ENCODE measurements at places on chromosomes 16 and 17. TPM values are rescaled to one million over a fixed set of nuclear protein-coding genes. Genes with fewer than 3 reads are reported as not detected.

Gene FCSK
- 19.8 TPM for total RNA-seq

Gene CA4
- total RNA-seq, result not detected

Gene MAP3K14
- 10.8 TPM for total RNA-seq

Gene SLC25A39
- total RNA-seq, result 121 TPM

Gene PSMD3
- 192 TPM for total RNA-seq

Gene KRTAP4-4
- not detected for total RNA-seq
